CD4-positive, alpha-beta T cell treated with Interleukin-17A for 4 hours (primary cell): ENCODE measurements at places on chromosomes 2 and 18.

DNA sequence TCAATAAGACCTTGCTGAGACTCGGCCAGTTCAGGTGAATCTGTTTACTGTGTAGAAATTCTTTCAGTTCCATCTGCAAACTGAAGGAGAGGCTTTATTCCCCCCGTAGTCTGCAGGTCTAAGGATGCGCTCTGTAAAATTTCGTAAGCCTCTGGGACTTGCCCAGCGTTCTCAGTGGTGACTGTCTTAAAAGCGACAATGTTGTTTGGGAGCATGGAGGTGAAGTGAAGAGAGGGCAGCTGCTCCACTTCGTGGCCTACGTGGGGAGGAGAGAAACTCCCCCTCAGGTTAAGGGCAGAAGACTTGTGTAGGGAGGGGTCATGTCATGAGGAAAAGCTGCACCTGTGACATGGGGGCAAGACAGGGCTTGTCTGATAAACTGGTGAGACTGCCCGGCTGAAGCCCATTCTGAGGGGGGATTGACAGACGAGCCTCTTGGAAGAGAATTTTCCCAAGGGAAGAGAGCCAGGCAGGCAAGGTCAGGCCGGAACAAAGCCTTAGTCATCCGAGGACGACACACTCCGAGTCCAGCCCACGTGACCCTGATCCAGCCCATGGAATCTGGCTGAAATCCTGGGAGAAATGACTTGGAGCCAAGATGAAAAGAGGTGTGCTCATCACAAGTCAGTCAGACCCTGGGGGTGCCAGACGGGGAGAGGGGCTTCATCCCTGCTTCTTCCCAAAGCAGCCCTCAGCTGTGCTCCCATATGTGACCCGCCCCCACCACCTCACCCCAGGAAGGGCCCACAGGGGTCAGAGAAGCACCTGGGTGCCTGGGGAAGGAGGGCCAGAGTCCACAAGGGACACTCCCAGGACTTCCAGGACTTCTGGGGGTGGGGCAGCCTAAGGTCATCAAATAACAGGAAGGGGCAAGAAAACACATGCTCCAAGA is 88.5 kb upstream of the SH3BP4 start:
- DNase-seq, result no peak

- DNase-seq, result peak; percentile 64
Observed at GRCh38 chr2:70785137-70785911, 5.1 kb downstream of the FIGLA start.

GRCh38 chr18:39793609-39794008 is 2161.4 kb upstream of the PIK3C3 start:
- no peak for DNase-seq

- DNase-seq, result no peak
Observed at GRCh38 chr2:80361904-80362303, 57.4 kb upstream of the LRRTM1 start.

DNA sequence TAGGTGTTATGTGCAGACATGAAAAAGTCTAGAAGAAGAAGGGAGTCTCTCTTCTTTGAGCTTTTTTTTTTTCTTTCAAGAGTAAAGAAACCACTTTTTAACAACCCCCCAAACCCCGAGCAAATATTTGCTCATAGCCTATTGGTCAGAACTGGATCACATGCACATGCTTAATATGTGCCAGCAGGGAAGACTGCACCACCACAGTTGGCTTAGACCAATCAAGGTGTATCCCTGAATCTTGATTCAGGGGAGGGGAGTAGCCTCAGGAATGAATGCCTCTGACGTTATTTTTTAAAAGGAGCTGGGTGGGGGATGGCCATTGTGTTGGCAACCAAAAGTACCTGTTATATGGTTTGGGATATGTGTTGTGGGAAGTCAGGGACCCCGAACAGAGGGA is 171.4 kb upstream of the NABP1 start:
- no peak for DNase-seq

DNA sequence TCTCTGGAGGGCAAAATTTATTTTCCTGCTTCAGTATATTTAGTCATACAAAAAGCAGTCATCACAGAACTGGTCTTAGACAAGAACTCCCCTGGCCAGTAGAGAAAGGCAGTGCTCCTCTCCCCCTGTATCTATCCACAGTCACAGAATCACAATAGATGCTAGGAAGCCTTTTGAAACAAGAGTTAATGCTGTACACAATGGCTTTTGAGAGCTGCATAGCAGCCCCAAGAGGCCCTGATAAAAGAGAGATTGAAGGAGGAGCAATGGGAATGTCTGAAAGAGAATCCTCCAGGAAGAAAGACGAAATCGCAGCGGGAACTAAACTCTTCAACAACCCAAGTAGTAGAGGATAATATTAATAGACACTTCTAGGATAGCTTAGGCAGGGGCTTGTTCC is 330.2 kb downstream of the RBM43 start:
- DNase-seq, result no peak

DNA sequence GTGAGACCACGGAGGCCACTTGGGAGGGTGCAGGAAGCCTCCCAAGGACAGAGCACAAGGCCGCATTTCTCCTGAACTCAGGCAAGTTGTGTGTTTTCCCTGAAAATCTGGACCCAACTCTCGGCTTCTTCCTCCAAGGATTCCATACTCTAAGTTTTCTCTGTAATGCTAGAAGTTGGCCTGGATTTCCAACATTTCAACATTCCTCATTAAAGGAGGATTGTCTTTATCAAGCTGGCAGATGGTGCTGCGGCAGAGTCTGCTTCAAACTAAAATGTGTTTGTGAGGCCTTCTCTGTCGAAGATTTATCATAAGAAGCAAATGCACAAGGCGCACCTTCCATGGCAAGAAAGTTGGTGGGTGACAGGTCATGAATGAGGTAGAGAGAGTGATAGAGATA is 94.4 kb upstream of the SATB2 start:
- no peak for DNase-seq

- DNase-seq, result no peak
Observed at GRCh38 chr18:63567276-63567675, 19.9 kb upstream of the SERPINB13 start.

- DNase-seq, result no peak
Observed at GRCh38 chr2:168448980-168449379, 7.1 kb upstream of the CERS6 start.

DNA sequence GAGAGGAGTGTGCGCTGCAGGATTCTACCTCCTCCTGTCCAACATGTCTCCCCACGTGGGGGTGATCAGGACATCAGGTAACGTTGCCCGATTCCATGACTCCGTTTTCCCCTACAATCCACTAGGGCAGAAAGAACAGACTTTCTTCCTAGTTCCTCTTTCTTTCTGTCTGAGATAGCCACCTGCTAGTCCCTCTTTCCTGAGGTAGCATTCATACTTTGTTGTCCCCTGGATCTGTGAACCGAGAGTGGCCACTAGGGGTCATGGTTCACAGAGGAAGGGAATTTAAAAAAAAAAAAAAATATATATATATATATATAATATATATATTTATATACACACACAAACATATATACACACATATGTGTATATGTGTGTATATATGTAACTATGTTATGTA is 210.0 kb upstream of the ZNF521 start:
- DNase-seq, result no peak

GRCh38 chr18:78368726-78369125 is 610.9 kb upstream of the SALL3 start:
- no peak for DNase-seq

- no peak for DNase-seq
Observed at GRCh38 chr2:48369971-48370370, 160.0 kb upstream of the STON1 start.

DNA sequence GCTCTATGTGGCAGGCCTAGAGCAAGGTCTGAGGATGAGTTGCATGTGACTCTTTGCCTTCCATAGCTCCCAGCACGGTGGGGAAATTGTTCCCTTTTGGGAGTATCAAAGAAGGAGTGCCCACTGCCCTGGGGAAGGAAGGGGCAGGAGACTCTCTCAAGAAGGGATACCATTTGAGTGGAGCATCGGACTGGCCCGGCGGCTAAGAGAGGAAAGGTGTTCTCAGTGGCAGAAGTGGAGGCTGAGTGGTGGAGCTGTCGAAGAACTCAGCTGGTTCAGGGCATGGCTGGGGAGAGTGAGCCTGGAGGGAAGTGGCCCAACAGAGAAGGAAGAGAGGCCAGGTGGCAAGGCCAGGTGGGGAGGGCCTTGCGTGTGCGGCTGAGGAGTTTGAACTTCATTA is 235.2 kb downstream of the DYSF start:
- DNase-seq, result no peak

- no peak for DNase-seq
Observed at GRCh38 chr2:180015951-180016709, 9.0 kb upstream of the CWC22 start.

- no peak for DNase-seq
Observed at GRCh38 chr18:6835345-6835744, 105.8 kb downstream of the ARHGAP28 start.

DNA sequence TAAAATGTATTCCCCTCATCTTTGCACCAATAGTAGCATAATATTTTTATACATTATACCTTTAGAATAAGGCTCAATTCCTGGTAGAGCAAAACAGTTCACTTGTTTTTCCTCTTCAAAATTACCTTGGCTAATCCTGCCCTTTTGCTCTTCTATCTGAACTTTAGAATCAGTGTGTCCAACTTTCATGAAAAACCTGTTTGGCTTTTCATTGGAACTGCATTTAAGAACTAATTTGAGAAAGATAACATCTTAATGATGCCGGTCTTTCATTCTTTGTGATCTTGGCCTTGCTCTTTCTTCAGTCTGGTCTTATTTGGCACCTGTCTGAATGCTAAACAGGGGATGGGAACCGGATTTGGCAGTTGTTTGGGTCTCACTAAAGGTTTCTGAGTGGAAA is 112.9 kb upstream of the CD302 start:
- DNase-seq, result no peak

DNA sequence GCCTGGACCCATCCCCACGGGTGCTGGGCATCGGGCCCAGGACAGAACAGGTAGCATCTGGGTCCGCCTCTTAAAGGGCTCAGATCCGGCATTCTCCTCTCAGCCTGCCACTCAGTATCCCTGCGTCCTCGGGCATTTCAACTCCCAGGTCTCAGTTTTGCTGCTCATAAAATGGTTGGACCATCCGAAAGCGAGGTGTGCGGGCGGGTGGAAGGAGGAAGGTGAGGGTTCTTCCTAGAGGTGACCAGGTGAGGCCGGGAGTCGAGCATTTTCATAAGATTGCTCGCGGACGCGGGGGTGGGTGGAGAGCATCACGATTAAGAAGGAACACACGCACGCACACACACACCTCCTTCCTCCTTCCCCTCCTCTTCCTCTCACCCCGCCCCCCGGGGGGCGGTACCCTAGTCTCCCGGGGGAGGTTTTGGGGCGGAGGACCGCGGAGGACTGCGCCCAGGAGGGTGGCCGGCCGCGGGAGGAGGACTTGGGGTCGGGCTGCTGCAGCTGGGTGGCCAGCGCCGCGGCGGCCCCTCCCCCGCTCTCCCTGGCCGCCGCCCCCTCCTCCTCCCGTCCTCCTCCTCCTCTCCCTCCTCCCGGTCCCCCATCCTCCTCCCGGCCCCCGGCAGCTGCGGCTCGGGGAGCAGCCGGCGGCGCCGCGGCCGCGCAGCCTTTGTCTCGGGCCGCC is 97.9 kb upstream of the GPR45 start:
- DNase-seq, result peak; percentile 42

GRCh38 chr2:238689871-238690389 is 158.0 kb upstream of the TWIST2 start:
- no peak for DNase-seq

DNA sequence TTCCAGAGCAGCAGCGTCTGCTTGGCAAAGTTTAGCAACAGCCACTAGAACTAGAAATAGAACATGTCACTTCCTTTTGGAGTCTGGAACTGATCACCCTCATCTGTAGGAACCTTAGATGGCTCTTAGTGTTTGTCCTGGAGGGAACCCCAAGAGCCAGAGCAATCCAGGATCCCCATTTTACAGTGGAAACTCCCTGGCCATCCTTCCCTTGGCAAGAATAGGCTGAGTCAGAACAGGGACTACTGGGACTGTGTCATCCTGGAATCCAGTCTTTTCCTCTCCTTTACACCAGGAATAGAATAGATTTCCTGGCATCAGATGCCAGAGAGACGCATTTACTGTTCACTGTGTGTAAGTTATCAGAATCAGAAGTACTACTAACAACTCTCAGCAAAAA is 33.2 kb upstream of the GRHL1 start:
- DNase-seq, result no peak

GRCh38 chr2:240213476-240214421 is 73.3 kb upstream of the OTOS start:
- no peak for DNase-seq

- DNase-seq, result no peak
Observed at GRCh38 chr2:174545240-174545639, 52.4 kb downstream of the WIPF1 start.

GRCh38 chr18:45856531-45856930 is 31.1 kb downstream of the SIGLEC15 start:
- DNase-seq, result no peak

DNA sequence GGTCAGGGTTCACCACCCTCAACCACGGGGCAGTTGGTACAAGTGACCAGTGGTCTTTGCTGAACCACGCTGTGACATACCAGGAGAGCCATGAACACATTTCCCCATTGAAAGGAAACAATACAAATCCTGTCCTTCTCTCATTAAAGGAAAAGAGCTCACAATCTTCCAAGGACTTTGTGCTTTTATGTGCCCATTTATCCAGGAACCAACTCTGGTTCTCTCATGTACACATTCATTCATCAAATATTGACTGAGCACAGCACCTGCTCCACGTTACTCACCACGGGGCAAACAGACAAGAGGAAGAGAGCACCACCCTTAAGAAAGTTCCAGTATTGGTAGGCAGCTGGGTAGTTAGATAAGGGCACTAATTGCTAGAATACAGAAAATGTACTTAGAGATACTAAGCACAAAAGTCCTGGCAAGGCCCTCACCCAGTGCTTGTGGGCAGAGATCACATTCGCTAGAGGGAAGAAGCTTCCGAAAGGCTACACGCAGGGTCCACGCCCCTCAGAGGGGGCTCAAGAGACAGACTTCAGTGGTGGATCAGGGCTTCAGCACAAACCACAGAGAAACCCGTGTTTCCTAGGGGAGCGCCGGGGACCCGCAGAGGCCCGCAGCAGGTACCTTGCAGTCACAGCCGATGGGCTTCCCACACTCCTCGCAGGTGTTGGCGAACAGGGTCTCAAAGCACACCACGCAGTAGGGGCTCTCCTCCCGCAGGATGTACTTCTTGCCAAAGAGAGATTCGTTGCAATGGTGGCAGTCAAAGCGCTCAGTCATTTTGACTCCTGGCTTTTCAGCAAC is 12.9 kb downstream of the FHL2 start:
- no peak for DNase-seq

GRCh38 chr2:59713577-59713976 is 839.9 kb downstream of the BCL11A start:
- no peak for DNase-seq

GRCh38 chr2:45311559-45311958 is 299.5 kb downstream of the SRBD1 start:
- no peak for DNase-seq

DNA sequence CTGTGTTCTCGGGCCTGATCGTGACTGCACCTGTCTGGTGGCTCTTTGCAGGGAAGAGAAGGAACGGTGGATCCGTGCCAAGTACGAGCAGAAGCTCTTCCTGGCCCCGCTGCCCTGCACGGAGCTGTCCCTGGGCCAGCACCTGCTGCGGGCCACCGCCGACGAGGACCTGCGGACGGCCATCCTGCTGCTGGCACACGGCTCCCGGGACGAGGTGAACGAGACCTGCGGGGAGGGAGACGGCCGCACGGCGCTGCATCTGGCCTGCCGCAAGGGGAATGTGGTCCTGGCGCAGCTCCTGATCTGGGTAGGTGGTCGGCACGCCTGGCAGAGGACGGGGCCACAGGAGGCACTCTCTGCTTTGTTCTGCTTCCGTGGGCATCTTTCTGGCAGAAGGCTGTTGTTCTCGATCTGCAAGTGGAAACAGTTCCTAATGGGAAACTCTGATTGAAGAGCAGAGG is 48.0 kb downstream of the GBX2 start:
- no peak for DNase-seq
